NCI-H1436 treated with DMSO at 0.1 percent for 48 hours (cell line): ENCODE measurements at places on chromosomes 6 and 20.

DNA sequence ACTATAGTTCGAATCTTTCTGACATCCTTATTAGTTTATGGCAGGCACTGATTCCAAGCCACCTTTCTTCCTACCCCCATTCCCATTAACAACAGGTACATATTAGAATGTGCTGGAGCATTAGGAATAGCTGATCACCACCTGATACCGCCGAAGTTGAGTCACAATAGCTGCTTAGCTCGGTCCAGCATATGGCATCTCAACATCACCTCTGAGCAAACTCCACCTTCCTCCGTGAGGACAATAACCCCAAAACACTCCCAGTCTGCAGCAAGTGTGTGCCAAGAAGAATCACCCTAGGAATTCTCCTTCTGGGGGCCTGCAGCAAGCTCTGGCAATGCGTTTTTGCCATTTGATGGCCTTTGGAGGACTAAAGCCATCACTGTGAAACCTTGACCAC lies 8.7 kb downstream of the PMEPA1 start:
- no peak for DNase-seq

DNA sequence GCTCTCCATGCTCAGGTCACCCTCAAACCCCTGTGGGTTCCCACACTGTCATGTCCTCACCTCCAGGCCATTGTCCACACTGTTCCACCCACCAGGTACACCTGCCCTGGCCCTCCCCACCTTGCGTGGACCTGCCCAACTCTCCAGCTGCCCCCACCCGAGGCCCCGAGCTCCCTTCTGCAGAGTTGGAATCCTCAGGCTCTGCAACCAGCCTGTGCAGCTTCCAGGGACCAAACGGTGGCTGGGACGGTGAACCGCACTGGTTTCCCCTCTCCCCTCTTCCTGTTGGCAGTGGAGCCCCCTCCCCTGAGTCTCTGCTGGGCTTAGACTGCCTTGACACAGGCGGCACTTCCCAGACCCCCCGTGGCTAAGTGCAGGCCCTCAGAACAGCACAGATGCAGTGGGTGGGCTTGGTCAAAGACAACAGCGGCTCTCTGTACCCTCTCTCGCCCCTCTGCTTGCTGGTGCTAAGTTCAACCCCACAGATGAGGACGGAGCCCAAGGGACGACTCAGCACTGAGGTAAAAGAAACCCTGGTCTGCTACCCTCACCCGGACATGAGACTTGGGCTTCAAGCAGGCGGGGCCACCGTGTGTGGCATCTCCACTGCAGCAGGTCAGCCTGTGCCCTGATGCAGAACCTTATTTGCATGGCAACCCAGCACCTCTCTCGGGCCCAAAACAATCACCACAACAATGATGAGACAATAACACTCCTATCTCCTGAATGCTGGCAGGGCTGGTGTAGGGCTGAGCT lies 11.0 kb downstream of the ZBP1 start:
- no peak for DNase-seq

- no peak for DNase-seq
Observed at GRCh38 chr20:48360342-48360975, 467.3 kb downstream of the PREX1 start.

DNA sequence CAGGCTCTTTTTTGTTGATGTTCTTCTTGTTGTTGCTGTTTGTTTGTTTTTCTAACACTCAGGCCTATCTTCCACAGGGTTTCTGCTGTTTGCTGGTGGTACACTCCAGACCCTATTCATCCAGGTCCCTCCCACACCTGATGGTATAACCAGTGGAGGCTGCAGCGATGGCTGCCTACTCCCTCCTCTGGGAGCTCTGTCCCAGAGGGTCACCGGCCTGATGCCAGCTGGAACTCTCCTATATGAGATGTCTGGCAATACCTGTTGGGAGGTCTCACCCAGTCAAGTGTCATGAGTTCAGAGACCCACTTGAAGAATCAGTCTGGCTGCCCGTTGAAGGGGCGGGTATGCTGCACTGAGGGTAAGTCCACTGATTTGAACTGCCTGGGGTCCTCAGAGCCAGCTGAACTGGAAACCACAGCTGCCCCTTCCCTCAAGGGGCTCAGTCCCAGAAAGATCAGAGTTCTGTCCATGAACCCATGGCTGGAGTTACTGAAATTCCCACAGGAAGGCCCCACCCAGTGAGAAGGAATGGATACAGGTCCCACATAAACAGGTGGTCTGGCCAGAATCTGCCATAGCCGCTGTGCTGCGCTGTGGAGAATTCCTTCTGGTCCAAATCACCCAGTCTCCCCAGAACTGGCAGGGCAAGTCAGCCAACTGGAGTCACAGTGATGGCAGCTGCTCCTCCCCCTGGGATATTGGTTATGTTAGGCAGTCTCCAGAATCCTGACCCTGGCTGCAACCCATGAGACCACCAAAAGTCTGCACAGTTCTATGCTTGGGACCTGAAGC lies 664.4 kb downstream of the FRK start:
- no peak for DNase-seq

DNA sequence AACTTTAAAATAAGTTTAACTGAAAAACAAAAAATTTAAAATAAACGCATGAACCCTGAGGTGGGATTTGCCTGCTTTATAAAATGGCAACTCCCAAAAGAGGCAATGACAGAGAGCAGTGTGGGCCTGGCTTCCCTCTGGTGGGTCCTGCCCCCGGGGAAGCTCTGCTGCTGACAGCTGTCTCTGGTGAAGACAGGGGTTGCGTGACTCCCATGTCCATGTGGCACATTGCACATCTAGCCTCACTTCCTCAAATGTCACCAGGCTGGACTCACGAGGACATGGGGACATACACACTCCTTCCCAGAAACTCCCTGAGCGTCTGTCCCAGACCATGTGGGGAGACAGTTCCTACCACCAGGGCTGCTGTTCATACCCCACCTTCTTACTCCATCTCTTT lies 66.2 kb downstream of the ABHD12 start:
- DNase-seq: no peak

- DNase-seq: no peak
Observed at GRCh38 chr6:776528-776931, 83.6 kb upstream of the EXOC2 start.

DNA sequence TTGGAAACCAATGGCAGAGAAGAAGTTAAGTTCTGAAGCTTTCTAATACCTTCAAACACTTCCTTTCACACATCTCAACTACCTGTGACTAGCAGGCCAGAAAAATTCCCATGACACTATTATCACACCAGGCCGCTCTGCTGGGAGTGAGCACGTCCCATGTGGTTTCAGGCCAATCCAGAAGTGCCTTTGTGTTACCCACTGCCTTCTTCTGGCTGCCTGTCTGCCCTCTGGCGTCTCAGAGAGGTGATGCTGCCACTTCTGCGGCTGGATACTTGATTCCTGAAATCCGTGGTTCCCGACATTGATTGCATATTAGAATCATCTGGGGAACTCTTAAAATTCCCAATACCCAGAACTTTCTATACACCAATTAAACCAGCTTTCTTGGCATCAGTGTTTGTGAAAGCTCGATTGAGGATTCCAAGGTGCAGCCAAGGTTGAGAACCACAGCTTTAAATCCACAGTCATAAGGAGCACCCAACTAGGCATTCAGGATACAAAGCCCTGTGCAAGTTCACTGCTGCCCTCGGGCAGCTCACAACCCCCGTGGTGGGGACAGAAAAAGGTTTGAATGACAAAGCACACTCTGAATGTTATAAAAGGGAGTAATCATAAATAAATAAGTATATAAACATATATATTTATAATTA lies 65.6 kb downstream of the STMND1 start:
- DNase-seq: peak; percentile 24

DNA sequence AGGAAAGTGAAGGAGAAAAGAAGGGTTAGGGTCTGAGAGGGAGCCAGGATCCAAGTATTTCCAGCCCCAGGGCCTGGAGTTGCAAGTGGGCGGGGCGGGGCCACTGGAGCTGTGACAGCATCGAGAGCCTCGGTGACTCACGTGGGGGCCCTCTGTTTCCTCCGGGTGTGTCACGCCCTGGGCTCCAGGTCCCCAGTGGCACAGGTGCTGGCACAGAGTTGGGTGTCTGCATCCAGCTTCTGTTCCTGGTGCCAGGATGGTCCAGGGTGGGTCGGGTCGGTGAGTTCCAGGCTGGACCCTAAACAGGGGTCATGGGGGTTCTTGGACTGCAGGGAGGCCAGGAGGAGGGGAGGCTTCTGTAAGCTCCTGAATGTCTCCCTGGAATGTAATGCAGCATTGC lies 16.7 kb downstream of the RAET1L start:
- DNase-seq: no peak

- DNase-seq: peak; percentile 29
Observed at GRCh38 chr6:31717499-31718222, 2.5 kb downstream of the LY6G6D start.

GRCh38 chr6:142820338-142821051 lies 124.5 kb downstream of the HIVEP2 start:
- no peak for DNase-seq

DNA sequence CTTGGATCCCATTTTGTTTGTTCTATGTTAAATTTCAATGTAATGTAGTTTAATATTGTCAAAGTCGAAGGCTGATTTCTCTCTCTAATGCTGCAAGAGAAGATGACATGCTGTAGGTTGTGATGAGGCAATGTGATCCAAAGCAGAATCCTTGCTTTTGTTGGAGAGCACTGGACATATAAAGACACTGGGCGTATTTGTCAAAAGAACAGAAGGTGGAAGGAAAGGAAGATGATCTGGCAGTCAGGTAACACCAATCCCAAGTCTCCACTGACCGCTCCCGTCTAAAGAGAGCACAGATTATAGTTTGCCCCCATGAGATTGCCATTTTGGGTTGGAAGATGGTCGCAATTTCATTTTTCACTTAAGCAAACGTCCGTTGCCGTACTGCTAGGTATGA lies 935 bp upstream of the RFX6 start:
- DNase-seq: no peak

DNA sequence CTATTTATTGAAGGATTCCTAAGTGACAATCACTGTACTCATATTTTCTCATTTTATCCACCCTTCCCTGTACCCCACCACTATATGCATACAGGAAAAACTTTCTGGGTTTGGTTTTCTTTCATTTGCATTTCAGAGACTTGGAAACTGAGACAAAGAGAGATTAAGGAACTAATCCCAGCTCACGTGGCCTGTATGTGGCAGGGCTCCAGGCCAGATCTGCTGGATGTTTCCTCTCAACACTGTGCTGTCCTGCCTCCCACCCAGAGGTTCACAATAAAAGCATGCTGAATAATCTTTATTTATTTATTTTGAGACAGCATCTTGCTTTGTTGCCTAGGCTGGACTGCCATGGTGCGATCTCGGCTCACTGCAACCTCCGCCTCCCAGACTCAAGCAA lies 50.2 kb downstream of the CEP162 start:
- no peak for DNase-seq

GRCh38 chr6:35062676-35063574 lies 78.2 kb downstream of the TCP11 start:
- no peak for DNase-seq

GRCh38 chr6:165747963-165748362 lies 84.9 kb upstream of the PDE10A start:
- no peak for DNase-seq

- DNase-seq: no peak
Observed at GRCh38 chr6:43819958-43820357, 49.9 kb downstream of the VEGFA start.

- DNase-seq: no peak
Observed at GRCh38 chr6:106167096-106167814, 81.1 kb downstream of the PRDM1 start.

- DNase-seq: no peak
Observed at GRCh38 chr20:59121714-59122565, 41.7 kb upstream of the ZNF831 start.

DNA sequence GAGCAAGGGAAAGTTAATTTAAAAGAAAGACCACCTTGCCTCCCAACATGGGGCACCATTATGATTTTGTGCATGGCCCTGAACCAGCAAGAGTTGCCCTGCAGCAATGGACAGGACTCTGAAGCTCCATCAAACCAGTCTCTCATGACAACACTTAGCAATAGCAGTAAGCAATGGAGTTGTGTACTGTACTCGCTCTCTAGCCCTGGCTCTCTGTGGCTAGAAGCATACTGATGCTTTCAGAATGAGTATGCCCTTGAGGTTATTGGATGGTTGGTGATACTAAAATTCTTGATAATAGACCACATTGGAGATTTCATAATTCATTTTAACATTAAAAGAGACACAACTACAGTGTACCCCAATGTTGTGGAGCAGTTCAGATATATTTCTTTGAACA lies 23.2 kb upstream of the LMBRD1 start:
- DNase-seq: no peak

DNA sequence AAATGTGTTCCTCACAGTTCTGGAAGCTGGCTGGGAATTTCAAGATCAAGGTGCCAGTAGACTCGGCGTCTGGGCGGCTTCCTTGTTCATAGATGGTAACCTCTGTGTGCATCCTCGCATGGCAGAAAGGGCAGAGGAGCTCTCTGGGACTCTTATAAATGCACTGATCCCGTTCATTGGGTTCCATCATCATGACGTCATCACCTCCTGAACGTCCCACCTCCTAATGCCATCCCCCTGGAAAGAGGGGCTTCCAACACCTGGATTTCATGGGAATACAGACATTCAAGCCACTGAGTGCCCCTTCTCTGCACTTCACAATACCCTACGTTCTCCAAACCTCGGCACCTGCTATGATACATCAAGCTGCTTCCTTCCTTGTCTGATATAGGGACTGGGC lies 37.5 kb upstream of the THBS2 start:
- no peak for DNase-seq

- no peak for DNase-seq
Observed at GRCh38 chr20:36167902-36168503, 13.5 kb downstream of the EPB41L1 start.

- DNase-seq: no peak
Observed at GRCh38 chr6:12126051-12126450, 113.9 kb downstream of the HIVEP1 start.

GRCh38 chr6:40406175-40406574 lies 181.0 kb downstream of the LRFN2 start:
- no peak for DNase-seq
